ENCODE measurements at places on chromosomes 16 and 17.

- no peak for DNase-seq
Observed at GRCh38 chr16:54503856-54504219, 217.3 kb upstream of the IRX3 start.

- DNase-seq: no peak
Observed at GRCh38 chr16:50731130-50731988, 10.5 kb upstream of the CYLD start.

DNA sequence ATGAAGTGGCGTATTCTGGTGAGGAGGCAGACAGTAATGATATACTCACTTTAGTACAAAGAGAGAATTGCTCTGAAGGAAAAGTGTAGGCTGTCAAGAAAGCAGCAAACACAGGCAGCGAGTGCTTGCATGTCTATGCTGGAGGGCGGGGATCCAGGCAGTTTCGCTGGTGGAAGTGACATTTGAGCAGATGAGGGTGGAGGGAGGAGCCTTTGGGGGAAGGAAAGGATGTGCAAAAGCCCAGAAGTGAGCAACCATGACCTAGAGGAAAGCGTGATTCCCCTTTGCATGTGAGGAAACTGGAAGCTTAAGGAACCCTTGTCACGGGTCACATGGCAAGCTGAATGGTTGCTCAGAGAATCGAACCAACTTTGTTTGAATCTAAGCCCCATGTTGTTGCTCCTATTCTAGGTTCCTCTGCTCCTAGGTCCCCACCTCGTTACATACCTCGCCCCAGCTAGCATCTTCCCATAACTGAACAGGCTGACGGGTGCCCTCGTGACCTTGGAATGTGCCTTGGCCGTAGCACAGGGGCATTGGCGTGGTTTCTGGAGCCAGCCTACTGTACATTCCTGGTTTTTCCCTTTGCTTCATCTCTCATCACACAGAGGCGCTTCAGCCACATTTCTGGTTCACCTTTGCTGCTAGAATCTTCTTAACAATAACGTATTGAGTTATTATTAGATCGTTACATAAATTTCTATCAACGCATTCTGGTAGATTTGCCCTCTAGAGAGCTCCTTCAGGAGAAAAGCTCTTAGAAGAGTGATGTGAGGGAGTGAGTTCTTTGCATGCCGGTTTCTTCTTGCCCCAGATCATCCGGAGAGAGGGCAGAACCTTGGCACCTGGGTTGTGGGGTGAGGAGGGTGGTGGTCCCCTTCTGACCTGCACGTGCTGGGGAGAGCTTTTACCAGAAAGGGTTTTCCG is 191.8 kb downstream of the SNX29 start:
- DNase-seq: no peak

GRCh38 chr16:74773446-74774222 is 986 bp downstream of the FA2H start:
- DNase-seq: no peak

DNA sequence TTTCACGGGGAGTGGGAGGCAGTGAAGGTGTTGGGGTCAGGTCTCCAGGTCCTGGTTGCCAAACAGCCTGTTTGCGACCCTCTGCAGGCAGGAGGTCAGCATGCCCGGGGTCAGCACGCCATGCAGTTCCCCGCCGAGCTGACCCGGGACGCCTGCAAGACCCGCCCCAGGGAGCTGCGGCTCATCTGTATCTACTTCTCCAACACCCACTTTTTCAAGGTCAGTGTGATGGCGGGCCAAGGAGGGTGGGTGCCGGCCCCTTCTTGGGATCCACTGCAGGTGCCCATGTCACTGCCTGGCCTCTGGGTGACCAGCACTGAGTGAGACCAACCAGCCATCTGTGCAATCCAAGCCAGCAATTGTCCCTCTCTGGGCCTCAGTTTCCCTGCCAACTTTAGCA is 21.3 kb downstream of the ADGRG5 start:
- DNase-seq: no peak

DNA sequence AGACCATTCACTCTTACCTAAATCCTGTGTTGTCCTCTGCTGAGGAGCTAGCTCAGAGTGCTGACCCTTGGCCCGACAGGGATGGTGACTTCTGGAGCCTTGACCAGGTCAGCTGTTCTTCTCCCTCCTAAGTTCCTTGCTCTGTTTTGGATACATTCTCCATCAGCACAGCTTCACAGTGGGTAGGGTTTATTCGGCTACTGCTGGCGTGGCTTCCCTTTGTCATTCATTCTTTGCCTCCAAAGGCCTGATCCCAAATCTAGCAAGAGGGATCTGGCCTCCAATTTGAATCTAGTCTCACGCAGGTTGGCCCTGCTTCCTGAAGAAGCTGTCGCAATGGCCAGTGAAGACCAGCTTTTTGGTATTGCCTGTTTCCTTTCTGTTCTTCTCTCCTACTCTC is 116.6 kb downstream of the SHISA9 start:
- no peak for DNase-seq

GRCh38 chr17:21215935-21216334 is 2.0 kb upstream of the TMEM11 start:
- DNase-seq: no peak

DNA sequence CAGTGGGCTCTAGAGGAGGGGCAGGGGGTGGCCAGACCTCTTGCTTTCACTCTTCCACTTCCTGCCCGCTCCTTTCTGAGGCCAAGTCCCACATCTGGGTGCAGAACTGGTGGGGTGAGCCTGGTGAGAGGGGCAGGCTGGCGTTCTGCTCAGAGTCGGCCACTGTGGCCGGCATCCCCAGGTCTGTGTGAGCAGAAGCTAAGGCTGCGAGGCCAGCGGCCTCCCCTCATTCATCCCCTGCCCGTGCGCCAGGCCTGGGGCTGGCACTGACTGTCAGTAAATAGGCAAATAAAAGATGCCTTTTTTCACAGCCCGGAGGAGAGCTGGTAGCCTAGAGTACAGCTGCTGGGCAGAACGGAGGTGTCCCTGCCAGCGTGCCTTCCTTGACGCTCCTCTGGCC is 1.2 kb downstream of the DEF8 start:
- no peak for DNase-seq

DNA sequence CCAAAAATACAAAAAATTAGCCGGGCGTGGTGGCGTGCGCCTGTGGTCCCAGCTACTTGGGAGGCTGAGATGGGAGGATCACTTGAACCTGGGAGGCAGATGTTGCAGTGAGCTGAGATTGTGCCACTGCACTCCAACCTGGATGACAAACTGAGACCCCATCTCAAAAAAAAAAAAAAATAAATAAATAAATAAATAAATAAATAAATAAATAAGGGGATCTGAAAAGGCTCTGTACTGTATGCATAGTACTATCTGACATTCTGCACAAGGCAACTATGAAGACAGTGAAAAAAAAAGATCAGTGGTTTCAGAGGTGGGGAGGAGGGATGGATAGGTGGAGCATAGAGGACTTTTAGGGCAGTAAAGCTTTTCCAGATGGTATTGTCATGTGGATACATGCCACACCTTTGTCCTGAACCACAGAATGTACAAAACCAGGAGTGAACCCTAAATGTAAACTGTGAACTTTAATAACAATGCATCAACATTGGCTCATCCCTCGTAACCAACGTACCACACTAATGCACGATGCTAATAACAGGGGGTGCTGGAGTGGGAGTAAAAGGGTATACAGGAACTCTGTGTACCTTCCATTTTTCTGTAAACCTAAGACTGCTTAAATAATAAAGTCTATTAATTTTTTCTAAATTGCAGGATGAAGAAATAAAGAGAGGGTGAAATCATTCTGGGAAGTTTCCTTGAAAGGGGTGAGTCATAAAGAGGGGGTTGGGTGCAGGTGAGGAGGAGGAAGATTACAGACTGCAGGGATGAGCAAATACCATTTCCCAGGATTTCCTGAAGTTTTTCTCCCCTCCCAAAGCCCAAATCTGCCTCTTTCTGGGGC is 155.8 kb upstream of the SDK2 start:
- no peak for DNase-seq

DNA sequence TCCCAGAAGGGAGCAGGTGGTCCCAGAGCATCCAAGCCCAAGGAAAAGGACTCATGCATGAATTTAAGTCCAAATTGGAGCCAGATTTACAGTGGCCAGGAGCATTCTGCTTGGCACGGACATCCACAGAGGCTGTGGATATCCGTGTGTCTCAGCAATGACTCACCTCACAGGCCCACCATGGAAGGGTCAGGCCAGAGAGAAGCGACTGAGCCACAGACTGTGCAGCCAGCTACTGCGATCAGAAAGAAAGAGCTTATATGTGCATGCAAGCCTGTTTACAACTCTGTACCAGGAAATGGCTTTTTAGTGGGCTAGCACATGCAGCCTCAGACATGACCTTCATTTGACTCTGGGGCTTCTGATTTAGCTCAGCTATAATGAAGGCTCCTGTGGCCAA is 231.0 kb downstream of the C16orf95 start:
- no peak for DNase-seq

DNA sequence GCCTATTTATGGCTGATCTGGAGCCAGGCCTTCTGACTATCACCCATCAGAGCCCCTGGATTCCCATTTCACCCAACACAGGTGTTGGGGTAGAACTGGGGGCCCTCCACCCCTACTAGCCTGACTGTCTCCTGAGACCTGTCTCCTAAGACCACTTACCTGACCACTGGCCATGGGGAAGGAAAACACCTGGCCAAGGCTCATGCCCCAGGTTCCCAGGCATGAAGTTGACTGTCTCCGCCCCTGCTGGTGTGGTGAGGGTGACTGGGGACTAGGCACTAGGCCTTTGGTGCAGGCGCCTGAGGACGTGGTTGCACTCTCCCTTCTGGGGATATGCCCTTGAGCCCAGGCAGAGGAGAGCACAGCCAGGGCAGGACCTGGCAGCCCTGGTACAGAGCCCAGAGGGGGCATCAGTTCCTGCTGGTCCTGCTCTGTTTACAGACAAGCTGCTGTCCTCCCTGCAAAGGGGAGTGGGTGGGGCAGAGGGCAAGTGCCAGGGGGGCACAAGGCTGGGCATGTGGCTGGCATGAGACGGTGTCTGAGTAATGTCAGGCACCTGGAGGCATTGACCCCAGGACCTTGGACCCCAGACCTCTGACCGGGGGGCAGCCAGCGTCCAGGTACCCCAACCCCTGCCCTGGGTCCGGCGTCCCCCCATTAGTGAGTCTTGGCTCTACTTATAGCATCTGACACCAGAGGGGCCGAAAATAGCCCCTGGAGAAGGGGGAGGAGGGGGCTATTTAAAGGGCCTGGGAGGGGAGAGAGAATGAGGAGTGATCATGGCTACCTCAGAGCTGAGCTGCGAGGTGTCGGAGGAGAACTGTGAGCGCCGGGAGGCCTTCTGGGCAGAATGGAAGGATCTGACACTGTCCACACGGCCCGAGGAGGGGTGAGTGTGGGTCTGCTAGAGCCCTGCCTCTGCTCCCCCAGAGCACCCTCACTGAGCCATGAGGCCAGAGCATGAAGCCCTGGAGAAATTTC is at the start of gene TCAP:
Gene TCAP (plus strand): TSS at position 769 of the 981 bp plus-strand sequence. CDS start 11 bp downstream, at position 780.
- DNase-seq: no peak

- no peak for DNase-seq
Observed at GRCh38 chr16:19497176-19497575, 24.7 kb downstream of the GDE1 start.

DNA sequence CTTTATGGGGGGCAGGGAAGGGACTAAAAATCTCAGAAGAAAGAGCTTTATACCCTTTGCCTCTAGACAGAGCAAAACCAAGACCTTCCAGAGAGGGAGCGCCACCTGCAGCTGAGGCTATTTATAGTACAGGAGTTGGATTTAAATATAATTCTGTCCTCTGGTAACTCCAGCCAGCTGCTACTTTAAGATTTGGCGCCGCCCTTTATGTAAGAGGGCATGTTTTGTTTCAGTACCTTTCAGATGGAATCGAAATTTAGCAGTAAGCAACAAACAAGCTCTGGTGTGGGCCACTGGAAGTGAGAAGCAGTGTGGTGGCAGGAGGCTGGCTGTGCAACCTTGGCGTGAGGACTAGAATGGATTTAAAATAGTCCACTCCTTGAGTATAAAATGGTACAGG is 5.2 kb upstream of the GUCY2D start:
- DNase-seq: no peak

DNA sequence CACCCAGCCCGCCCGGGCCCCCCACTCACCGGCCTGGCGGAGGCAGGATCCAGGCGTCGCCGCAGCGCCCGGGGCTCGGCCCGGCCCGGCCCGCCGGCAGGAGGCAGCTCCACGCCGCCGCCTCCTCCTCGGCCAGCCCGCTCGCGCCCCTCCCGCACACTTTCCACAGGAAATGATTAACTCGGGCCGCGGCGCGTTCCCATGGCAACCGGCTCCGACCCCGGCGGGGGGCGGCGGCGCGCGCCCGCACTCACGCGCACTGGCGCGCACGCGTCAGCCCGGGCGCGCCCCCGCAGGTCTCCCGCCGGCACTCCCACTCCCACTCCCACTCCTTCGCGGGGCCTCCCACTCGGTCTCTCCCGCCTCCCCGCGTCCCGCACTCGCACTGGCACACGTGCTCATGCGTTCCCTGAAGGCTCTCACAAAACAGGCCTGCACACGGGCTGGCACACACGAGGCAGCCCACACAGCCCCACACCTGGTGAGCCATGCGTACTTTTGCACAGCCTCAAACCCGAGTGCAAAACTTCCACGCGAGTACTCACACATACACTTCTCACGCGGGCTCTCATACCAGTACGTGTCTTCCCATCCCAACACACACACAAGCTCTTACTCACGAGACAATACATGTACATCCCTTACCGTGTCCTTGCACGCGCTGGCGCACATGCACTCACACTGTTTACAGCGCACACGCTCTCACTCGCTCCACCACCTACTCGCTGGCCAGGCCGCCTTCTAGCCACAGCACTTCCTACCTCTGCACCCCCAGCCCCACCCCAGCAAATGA is at the start of gene KIFC3:
Gene KIFC3 (minus strand): TSS at position 151 of the 793 bp plus-strand sequence. CDS start 4,248 bp downstream, outside the sequence.
- DNase-seq: no peak

DNA sequence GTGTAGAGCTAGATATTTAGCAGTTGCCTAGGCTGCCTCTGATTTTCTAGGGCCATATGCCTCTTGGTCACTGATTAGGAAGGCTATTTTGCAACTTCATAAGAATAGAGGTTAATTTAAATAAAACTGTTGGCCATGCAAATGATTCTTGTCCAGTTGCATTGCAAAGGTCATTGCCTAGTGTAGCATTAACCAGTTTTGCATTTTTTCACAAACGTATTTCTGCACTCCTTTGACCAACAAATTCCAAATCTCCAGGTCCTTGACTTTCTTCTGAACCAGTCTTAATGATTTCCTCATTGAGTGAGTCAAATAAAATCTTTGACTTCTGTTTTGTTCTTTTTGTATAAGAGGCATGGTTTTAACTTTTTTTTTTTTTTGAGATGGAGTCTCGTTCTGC is 33.5 kb downstream of the ERCC4 start:
- DNase-seq: no peak

GRCh38 chr17:41396996-41397660 is at the start of gene KRT31:
Gene KRT31, minus strand, starts transcription at chr17:41397608. Its CDS starts 69 bp downstream, at chr17:41397539.
- no peak for DNase-seq

- DNase-seq: no peak
Observed at GRCh38 chr16:47627085-47627639, 166.0 kb downstream of the PHKB start.
